Uterine smooth muscle cell (primary cell): ENCODE measurements at places on chromosomes 3 and 15. TPM values are rescaled to one million over a fixed set of nuclear protein-coding genes. Genes with fewer than 3 reads are reported as not detected.

GABRA5 gene
- total RNA-seq, result 0.50 TPM in 1 of 2 replicates, not detected in the other

LRRC31 gene
- not detected in 2 replicates for total RNA-seq

A4GNT gene
- not detected in 2 replicates for total RNA-seq

PRSS50 gene
- total RNA-seq, result 0.12 TPM in 1 of 2 replicates, not detected in the other

MAP1A gene
- 89.7 and 90.5 TPM in 2 replicates for total RNA-seq

AHSG gene
- total RNA-seq, result not detected in 2 replicates
